Hypothalamus (tissue), 51 donors: ENCODE measurements at places on chromosomes 7 and 10.

DNA sequence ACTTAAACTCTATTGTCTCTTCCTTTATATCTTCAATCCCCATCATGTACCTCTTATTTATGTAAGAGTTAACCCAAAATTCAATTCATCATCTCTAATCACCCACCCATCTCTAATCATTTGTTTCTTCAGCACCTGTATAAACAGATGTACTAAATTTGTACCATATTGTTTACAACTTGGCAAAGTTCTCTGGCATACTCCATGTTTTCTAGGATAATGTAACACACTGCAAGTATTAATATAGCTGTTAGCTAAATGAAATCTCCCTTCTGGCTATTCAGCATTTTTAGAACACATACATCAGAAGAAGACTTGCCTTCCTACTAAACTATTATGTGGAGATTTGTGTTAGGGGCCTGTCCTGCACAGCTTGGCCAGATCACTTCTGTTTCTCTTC, 33.1 kb downstream of the MALSU1 start:
- no peak for DNase-seq

GRCh38 chr7:31735991-31736982, 49.3 kb downstream of the PPP1R17 start:
- DNase-seq: peak; percentile 65

GRCh38 chr7:127380479-127380878, 12.0 kb downstream of the ZNF800 start:
- DNase-seq: no peak

DNA sequence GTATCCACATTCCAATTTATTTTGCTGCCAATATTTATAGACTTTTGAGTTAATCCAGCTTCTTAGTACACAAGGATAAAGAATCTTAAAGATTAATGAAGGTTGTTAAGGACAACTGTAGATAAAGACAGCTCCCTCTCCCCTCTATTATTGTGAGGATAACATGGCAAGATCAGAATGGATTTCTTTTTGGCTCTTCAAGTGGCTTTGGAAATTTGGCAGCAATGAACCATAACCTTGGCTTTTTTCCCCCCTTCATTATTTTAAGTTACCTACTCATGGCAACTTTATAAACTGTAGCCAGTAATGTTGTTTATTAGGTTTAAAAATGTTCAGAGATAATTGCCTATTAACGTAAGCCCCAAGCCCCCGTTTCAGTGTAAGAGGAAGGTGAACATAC, 131.1 kb upstream of the SLC26A5 start:
- DNase-seq: no peak

- DNase-seq: no peak
Observed at GRCh38 chr7:44891791-44892190, 6.5 kb upstream of the PURB start.

GRCh38 chr10:62912086-62912485, 95.9 kb upstream of the EGR2 start:
- no peak for DNase-seq

GRCh38 chr7:7639847-7640220, 718 bp upstream of the UMAD1 start:
- no peak for DNase-seq

DNA sequence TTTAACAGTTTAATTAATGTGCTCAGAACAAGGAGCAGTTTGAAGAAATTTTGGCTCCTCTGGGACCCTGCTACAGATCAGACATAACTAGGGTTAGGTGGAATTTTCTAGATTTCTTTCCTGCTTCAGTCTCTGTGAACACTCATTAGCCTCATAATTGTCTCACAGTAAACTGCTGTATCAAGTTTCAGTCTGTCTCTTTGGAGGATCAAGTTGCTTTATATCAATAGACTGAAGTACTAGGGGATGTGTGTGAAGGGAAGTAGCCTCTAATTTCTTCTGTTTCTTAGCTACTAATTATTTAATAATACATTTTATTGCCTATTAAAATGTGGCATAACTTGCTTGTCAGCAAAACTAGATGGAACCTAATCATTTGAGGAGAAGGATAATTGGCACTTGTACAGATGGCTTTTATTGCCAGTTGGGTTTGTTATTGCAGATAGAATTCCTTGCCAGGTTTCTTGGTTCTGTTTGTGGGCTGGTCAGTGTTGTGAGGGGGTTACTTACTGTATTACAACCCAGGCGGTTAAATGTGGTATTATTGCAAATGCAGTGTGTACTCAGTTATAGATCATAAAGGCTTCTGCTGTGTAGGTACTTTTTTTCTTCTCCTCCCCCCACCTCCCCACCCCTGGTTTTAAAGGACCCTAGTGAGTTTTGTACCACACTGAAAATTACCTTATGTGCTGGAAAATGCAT, 758.0 kb downstream of the AUTS2 start:
- DNase-seq: no peak

- DNase-seq: no peak
Observed at GRCh38 chr7:29255906-29256692, 61.5 kb downstream of the CHN2 start.

DNA sequence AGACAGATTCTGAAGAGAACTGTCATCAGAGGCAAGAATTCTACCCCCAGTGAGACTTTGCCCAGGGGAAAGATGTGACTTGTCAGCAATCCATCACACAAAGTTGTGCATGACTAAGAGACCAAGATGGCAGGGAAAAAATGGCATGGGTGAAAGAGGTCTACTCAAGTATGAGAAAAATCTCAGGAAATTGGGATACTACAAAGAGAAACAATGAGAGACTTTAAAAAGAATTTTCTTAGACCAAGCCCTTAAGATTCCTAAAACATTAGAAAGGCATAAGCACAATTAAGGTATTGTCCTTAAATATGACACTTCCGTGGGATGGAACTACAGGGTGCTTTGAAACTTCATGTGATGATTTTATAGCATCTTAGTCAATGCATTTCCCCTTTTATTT, 45.6 kb upstream of the PDE1C start:
- no peak for DNase-seq

DNA sequence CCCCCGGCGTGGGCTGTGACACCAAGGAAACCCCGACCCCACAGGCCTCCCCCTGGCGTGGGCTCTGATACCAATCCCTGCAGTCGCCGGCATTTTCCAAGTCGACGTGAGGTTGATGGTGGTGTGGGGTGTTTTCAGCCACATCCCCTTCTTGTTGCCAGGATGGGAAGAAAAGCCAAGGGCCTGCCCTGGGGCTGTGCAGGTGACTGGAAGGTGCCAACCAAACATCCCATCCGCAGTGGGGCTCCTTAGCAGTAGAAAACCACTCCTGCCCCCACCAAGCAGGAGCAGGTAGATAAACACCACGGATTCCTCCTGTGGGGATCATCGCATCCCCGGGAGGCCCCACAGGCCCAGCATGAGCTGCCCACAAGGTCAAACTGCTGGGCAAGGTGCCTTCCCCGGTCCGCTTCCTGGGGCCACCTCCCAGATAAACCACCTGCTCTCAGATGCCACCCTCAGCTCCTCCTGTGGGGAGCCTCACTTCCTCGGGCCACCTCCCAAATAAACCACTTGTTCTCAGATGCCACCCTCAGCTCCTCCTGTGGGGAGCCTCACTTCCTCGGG, 88.5 kb upstream of the DIP2C start:
- no peak for DNase-seq

GRCh38 chr7:104124893-104125477, 82.8 kb downstream of the ORC5 start:
- DNase-seq: no peak

DNA sequence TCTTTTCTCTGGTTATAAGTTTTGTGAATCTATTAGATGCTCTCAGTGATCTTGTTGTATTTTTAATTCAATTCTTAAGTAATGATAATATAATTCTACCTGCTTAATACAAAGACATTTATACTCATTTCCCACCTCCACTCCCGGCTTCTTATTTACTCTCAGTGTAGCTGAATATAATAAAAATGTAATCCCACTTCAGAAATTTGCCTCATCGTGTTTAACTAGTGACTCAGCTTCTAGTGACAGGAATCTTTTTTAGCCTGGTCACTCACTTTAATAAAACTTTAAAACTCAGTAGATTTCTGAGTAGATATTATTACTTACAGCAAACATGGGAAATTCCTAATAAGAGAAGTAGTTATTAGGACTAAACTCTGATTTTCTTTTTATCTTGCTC, 1506.2 kb upstream of the LRRTM3 start:
- no peak for DNase-seq

DNA sequence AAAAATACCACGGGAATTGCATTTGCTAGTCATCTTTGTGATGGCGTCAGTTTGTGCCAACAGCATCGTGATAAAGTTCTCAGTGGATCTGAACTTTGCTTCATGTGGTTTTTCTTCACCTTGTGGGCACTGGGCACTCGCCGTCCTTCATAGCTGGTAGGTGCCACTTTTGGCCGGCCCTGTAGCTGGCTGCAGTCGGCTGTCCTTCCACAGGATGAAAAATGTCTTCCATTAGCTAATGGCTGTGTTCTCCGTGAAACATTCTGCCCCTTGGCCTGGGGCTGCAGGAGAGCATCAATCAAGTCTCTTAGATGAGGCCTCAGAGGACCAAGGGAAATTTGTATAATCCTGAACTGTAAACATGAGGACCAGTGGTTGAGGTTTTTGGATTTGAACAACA, 145.3 kb downstream of the DYNC1I1 start:
- no peak for DNase-seq

- DNase-seq: no peak
Observed at GRCh38 chr7:18902892-18903291, 214.5 kb downstream of the TWIST1 start.

DNA sequence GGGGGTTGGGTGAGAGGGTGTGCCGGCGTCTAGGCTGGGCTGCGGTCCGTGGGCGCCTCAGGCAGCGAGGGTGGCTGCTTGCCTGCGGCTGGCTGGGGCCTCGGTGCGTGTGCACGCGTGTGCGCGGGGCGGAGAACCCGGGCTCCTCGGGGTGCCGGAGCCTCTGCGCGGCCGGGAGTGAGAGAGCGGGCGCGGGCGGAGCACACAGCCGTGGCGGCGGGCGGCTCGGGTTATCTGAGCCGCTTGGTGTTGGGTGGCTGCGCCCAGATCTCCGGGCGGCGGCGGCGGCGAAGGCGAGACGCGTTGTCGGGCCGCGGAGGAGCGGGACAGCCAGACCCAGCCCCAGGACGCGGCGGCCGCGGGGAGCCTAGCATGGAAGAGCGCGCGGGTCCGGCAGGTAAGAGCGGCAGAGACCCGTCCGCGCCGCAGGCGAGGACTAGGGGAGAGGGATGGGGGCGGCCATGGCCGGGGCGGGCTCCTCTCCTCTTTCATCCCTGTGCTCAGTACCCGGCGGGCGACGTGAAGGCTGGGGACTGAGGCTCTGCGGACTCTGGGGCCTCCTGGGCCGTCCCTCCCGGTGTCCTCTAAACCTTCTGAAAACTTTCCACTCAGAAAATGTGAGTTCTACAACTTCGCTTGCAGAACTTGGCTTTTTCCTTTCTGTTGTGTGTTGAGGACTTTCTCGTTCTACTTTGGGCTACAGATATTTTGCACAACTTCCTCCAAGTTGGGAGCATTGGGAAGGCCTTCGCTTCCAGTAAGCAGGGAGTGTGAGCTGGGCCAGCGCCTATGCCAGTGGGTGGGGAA, 9.8 kb upstream of the PAX2 start:
- no peak for DNase-seq

- no peak for DNase-seq
Observed at GRCh38 chr7:75776295-75776971, 4.4 kb upstream of the CCL26 start.

DNA sequence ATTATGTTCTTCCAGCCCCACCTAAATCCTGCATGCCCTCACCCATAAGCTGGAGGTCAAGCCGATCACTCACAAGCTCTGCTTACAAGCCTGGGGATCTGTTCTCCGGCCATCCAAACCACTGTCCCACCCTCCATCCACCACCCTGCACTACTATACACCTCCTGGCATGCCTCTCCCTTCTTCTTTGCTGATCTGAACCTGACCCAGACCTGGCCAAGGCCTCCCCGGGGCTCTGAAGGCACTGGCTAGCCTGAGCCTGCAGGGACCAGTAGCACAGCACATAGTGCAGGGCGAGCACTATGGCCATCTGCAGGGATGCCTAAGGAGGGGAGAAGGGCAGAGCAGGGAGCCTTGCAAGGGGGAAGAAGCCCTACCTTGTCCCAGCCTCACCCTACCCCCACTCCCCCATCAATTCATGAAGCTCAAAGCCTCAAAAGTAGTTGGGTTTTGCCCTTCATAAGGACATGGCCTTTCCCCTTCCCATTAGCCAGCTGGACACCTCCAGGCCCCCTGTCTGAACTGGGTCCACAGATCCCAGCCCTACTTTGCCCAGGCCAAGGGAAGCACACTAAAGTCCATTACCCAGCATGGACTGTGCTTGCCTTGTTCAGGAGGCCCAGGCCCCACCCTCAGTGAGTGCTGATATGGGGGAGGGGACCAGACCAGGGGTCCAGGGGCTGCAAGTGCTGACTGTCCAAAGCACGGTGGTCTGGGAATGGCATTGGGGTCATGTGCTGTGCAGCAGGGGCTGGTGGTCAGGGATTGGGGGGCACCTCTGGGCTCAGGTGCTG, 29.6 kb downstream of the CHAT start:
- no peak for DNase-seq

DNA sequence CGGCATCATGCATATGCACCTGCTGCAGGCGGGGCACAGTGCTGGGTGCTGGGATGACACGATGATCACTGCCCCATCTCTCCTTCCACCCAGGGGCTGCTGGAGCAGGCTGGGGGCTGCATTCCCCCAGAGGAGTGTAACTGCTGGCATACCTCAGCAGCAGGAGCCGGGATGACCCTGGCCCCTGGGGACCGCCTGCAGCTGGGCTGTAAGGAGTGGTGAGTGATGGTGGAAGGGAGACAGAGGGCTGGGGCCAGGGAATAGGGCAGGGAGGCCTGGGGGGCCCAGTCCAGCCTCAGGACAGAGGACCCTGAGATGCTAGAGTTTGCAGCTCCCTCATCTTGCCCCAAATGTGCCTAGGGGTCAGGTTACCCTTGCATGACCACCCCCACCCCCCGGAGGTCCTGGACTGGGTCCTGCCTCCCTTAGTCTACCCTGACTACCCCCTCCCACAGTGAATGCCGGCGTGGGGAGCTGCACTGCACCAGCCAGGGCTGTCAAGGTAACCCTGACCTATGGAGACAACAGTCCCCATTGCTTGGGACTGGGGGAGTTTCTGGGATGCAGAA, 14.5 kb upstream of the ZNF862 start:
- no peak for DNase-seq

- DNase-seq: no peak
Observed at GRCh38 chr7:89780291-89780690, 374.0 kb upstream of the STEAP1 start.

DNA sequence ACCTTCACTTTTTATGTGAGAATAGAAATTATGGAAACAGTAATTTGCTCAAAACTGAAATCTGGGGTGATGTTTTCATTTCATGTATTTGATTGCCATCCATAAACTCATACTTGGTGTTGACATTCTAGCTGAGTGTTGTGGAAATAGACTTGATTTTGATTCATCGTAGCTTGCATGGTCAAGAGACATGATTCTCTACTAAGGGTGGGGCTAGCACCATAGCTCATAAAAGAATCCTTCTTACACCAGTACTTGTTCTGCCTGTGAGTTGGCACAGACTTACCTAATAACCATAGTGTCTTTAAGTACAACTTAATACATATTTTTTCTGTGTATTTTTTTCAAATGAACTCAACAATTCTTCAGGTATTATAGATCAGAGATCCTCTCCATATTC, 36.6 kb downstream of the RAB18 start:
- no peak for DNase-seq
